Activated CD8-positive, alpha-beta memory T cell treated with anti-CD3 and anti-CD28 coated beads for 1 hour (primary cell): ENCODE measurements at places on chromosomes 3 and 15.

GRCh38 chr3:143668924-143669790, 179.1 kb downstream of the SLC9A9 start:
- no peak for DNase-seq

DNA sequence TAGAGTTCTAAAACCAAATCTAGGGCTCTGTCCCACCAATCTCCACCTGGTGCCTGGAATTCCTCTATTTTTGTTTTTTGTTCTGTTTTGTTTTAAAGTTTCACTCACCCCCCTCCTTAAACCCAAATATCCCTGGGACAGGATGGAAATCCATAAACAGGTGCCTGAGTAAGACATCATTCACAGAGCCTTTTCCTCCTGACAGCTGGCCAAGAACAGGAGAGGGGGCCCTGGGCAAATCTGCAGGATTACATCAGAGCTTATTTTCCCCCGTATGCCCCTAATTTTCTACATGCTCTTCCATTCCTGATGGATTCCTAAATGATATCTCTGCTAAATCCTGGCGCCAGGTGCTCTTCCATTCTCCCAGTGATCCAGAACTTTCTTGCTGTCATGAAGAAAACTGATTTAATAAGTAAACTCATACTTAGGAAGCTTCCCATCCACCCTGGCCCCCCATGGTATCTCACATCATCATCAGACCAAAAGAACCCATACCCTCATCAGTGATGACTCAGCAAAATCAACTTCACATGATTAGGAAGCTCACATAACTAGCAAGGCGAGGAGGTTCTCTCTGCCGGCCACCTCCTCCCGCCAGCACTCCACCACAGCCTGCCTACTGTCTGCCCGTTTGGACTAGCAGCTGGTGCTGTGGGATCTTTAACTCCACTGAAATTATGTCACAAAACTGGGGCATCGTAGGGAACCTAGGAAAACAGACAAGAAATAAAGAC, 61.0 kb downstream of the LIPC start:
- no peak for DNase-seq

GRCh38 chr3:169133178-169134161, 530.0 kb downstream of the MECOM start:
- DNase-seq: no peak

DNA sequence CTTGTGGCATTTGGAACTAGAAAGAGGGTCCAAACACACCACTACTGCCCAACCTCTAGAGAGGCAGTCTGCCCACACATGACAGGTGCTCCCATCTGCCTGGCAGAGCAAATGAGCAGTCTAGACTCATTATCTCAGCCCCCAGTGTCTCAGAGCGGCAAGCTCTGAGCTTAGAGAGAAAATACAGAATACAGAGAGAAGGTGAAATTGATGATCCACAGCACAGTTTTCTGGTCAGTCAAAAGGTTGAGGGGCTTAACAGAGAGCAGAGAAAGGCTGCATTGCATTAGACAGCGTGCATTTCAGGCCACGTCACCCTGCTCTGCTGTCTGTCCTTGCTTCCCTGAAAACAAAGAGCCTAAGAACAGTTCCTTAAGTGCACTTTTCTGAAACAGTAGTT, 135.1 kb downstream of the KCNMB2 start:
- no peak for DNase-seq

DNA sequence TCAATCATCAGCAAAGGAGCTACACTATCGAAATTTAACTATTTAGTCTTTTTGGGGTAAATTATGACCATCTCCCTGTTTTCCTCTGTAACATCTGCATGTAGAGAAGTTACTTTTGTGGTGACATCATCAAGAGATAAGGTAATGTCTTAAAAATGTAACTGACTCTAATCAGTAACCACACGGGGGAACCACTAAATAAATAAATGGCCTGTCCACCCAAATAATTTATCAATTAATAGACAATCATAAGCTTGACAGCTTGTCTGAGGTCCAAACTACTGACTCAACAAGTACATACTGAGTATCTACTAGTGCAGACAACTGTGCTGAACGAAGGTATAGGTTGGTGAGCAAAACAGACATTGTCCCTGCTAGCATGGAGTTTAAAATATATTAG, 219.3 kb downstream of the SLC9A9 start:
- no peak for DNase-seq

DNA sequence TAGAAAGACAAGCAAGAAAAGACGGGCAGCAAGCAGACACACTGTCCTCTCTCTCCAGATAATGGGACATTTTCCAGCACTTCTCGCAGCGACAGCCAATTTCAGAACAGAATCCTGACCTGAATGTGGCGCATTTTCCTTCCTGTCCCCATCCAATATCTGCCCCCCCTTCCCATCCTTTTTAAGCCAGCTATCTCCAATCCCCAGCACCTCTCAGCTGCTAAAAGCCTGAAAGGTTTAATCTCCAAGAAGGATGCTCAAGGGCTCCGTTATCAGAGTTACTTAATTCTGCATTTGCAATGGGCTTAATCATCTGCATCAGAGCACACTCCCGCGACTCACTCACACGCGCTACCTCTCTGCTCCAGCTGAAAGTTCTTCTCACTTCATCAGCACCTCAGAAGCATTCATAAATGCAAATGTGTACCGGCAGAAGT, 50.5 kb downstream of the SRGAP3 start:
- DNase-seq: no peak

GRCh38 chr3:31027914-31028313, 133.5 kb upstream of the GADL1 start:
- no peak for DNase-seq
